ENCODE measurements at places on chromosomes 12 and 14. TPM values are rescaled to one million over a fixed set of nuclear protein-coding genes. Genes with fewer than 3 reads are reported as not detected.

Gene NGB
- total RNA-seq = not detected

Gene HCAR1
- not detected for total RNA-seq

Gene A2ML1
- total RNA-seq = not detected

Gene ZNF219
- total RNA-seq = 8.9 TPM

Gene GRIP1
- 0.94 TPM for total RNA-seq

Gene SLC5A8
- total RNA-seq = not detected

Gene KRT85
- not detected for total RNA-seq

Gene SLCO1B1
- total RNA-seq = not detected
